K562 (cell line): ENCODE measurements at places on chromosomes 12 and 14.

DNA sequence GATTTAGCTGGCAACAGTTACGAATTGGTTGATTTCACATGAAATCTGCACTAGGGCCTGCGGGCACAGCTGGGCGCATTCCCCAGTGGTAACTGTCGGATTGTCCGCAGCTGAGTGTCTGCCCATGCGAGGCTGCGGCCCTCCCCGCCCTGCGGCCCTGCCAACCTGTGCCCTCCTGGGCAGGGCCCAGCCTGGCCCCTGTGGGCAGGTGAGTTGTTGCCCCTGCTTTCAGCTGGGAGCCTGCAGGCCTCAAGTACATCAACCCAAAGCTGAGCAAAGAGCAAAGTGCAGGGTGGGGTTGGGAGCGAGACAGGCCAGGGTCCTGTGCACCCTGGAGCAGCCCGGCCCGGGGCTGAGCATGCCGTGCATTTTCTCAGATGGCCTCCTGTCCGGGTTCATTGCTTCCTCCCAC is 89.1 kb downstream of the ADGRD1 start:
- no peak overlapping the region for H3K27ac ChIP-seq
- DNase-seq: no peak
- no peak overlapping the region for H3K4me3 ChIP-seq

GRCh38 chr14:89484051-89484844 is 67.2 kb upstream of the FOXN3 start:
- H3K4me1 ChIP-seq: no peaks in the 10 kb centered on the region; the same call in 1 of the 2 replicates
- DNase-seq: no peak
- no peak overlapping the region for H3K4me3 ChIP-seq
- no peaks in the 10 kb centered on the region for H3K36me3 ChIP-seq

GRCh38 chr14:87013583-87013982 is 979.4 kb downstream of the GALC start:
- H3K27ac ChIP-seq: no peak overlapping the region
- H3K36me3 ChIP-seq: no peaks in the 10 kb centered on the region
- H3K27me3 ChIP-seq: no peaks in the 10 kb centered on the region
- no peak for DNase-seq
- no peaks in the 10 kb centered on the region for H3K4me1 ChIP-seq

GRCh38 chr12:57753756-57754337 is 1.1 kb upstream of the MARCHF9 start:
- H3K27ac ChIP-seq: peak overlapping the region; percentile 71
- no peaks in the 10 kb centered on the region for H3K27me3 ChIP-seq
- H3K4me1 ChIP-seq: peaks cover 39% of the 10 kb centered on the region
- 0 out of 2 replicates have a peak overlapping the region, but pooled peaks have one; percentile 9 for H3K4me3 ChIP-seq

- no peaks in the 10 kb centered on the region for H3K27me3 ChIP-seq
- peak overlapping the region; percentile 38; the same call in 2 of the 3 replicates for H3K27ac ChIP-seq
- peaks cover 42% of the 10 kb centered on the region for H3K4me1 ChIP-seq
- peaks cover 5% of the 10 kb centered on the region; the same call in 1 of the 3 replicates for H3K36me3 ChIP-seq
- DNase-seq: peak; percentile 66
- H3K4me3 ChIP-seq: no peak overlapping the region
These were observed 1.9 kb upstream of the DYNC1H1 start for GRCh38 chr14:101962503-101962874.

DNA sequence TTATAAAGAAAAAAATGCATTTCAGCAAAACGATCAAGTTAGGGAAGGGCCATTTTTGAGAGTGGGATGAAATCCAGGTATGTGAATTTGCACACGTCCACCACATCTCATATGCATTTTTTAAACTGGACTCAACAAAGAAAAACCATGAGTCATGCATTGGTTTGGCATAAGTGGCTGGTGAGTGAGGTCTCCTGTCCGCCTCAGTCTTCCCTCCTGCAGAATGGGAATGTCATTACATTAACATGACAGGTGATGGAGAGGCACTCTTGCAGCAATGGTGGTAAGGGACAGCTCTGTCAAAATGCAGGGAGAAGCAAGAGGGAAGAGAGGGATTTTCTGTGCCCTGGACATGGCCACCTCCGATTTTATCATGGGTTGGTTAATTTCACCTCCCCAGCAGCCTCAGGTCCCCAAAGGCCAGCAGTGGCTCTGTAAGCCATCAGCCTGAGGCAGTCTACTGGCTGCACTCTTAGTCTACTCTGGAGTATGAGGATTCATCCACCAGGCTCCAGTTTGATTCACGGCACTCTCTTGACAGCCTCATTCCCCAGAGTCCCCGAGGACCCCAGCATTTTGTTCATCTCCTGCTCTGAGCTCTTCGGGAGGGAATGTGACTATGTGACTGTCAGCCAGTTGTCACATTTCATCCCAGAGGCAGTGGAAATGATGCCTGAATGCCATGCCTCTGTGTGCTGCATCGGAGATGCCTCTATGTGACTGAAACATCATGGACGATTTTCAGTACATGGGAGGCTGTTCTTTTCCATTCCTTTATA is 17.1 kb upstream of the PWP1 start:
- peaks cover 30% of the 10 kb centered on the region for H3K27me3 ChIP-seq
- no peaks in the 10 kb centered on the region for H3K4me1 ChIP-seq
- no peaks in the 10 kb centered on the region for H3K36me3 ChIP-seq
- H3K4me3 ChIP-seq: no peak overlapping the region
- H3K27ac ChIP-seq: no peak overlapping the region
- DNase-seq: no peak

GRCh38 chr12:6273541-6274230 is 36.8 kb upstream of the PLEKHG6 start:
- DNase-seq: no peak
- H3K4me1 ChIP-seq: peaks cover 10% of the 10 kb centered on the region; the same call in 2 of the 3 replicates
- H3K27me3 ChIP-seq: no peaks in the 10 kb centered on the region; the same call in 1 of the 2 replicates
- no peaks in the 10 kb centered on the region for H3K36me3 ChIP-seq

DNA sequence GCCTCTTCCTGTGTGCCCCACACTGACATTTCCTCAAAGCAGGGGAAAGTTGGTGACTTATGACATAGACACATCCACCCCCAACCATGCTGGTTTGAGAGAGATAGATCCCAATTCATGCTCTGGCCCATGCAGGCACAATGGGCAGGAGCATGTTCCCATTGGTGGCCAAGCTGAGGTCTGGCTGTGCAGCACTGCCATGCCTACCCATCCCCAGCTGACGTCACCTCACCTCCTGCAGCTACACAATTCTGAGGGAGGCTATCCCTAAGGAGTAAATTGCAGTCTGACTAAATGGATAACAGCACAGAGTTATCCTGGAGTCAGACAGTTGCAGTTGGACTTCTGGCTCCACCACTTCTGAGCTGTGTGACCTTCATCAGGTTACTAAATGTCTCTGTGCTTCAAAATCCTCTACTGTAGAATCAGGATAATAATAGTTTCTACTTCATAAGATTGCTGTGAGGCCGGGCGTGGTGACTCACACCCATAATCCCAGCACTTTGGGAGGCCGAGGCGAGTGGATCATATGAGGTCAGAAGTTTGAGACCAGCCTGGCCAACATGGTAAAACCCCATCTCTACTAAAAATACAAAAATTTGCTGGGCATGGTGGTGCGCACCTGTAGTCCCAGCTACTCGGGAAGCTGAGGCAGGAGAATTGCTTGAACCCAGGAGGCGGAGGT is 323.9 kb downstream of the BCL11B start:
- no peaks in the 10 kb centered on the region for H3K27me3 ChIP-seq
- H3K4me1 ChIP-seq: no peaks in the 10 kb centered on the region
- no peak for DNase-seq
- H3K27ac ChIP-seq: no peak overlapping the region

- H3K27me3 ChIP-seq: no peaks in the 10 kb centered on the region
- no peak overlapping the region for H3K27ac ChIP-seq
- H3K36me3 ChIP-seq: no peaks in the 10 kb centered on the region
- no peak for DNase-seq
These were observed 262.5 kb upstream of the CAND1 start for GRCh38 chr12:67006610-67007009.

GRCh38 chr14:20440882-20441281 is 4.9 kb upstream of the KLHL33 start:
- no peak overlapping the region for H3K4me3 ChIP-seq
- H3K36me3 ChIP-seq: peaks cover 5% of the 10 kb centered on the region; the same call in 1 of the 3 replicates
- H3K4me1 ChIP-seq: no peaks in the 10 kb centered on the region; the same call in 1 of the 2 replicates
- no peaks in the 10 kb centered on the region for H3K27me3 ChIP-seq

DNA sequence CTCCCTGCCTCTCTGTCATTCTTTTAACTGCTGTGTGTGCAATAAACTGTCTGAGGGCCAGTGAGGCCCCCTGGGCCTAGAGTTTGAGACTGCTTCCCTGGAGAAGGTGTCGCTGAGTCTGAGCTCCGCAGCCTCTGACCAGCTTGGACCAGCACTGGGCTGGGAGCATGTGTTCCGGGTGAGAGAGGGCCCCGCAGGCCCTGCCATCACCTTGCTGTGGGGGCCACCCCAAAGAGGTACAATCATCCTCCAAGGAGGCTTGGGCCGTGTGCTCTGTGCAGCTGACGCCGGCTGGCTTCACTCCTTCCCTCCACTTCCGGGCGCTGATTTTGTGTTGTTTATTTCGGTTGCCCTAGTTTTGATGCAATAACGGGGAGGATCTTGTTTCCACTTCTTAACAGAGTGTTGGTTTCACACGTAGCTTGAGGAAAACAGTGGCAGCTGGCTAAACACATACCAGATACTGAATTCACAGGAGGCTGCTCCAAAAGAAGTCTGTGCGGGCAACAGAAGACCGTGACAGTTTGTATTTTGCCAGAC is 121.6 kb downstream of the TMEM132C start:
- no peak overlapping the region for H3K4me3 ChIP-seq
- no peak for DNase-seq
- H3K36me3 ChIP-seq: no peaks in the 10 kb centered on the region
- H3K4me1 ChIP-seq: no peaks in the 10 kb centered on the region

GRCh38 chr12:82593901-82594396 is 92.8 kb upstream of the TMTC2 start:
- no peaks in the 10 kb centered on the region for H3K27me3 ChIP-seq
- H3K4me3 ChIP-seq: no peak overlapping the region
- H3K4me1 ChIP-seq: no peaks in the 10 kb centered on the region
- H3K36me3 ChIP-seq: no peaks in the 10 kb centered on the region

GRCh38 chr12:65520658-65521057 is 242.2 kb downstream of the MSRB3 start:
- no peaks in the 10 kb centered on the region for H3K27me3 ChIP-seq
- H3K36me3 ChIP-seq: no peaks in the 10 kb centered on the region
- no peak overlapping the region for H3K27ac ChIP-seq
- no peaks in the 10 kb centered on the region for H3K4me1 ChIP-seq
- no peak overlapping the region for H3K4me3 ChIP-seq

- DNase-seq: no peak
- no peak overlapping the region for H3K4me3 ChIP-seq
- no peak overlapping the region for H3K27ac ChIP-seq
These were observed 12.6 kb upstream of the LGALS3 start for GRCh38 chr14:55116246-55117030.

DNA sequence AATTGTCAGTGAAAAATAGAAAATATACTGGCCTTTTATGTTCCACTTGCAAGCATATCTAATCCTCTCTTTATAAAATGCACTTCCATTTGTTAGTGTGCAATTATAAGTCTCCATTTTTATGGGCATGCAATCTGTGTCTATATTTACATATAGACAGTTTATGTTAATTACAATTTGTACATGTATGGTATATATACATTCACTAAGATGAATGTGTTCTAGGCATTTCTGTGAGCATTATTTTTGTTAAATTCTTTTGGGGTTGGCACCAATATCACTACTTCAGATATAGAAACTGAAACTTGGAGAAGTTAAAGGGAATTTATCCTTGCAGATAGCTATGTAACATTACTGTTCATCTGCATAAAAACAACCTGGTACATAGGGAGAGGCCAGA is 470.8 kb upstream of the LMO3 start:
- H3K27ac ChIP-seq: no peak overlapping the region
- DNase-seq: no peak
- no peaks in the 10 kb centered on the region for H3K27me3 ChIP-seq
- H3K4me3 ChIP-seq: no peak overlapping the region
- H3K4me1 ChIP-seq: no peaks in the 10 kb centered on the region

DNA sequence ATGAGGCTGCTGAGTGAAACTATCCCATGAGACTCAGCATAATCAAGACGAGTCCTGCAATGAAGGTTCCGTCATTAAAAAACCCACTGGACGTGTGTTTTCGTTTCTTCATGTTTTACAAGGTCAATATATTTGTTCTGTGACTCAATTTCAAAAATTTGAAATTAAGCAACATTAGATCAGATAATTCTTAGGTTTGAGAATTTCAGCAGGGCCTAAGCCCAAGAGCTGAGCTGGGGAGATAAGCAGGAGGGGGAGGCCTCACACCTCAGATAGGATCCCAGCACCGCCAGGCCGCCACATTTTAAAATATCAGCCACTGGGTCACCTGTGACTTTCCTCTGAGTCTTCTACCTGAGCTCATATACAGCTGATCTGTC is 13.3 kb downstream of the STX2 start:
- peaks cover 56% of the 10 kb centered on the region for H3K36me3 ChIP-seq
- peaks cover 37% of the 10 kb centered on the region for H3K4me1 ChIP-seq
- no peak overlapping the region for H3K4me3 ChIP-seq
- DNase-seq: peak; percentile 76

DNA sequence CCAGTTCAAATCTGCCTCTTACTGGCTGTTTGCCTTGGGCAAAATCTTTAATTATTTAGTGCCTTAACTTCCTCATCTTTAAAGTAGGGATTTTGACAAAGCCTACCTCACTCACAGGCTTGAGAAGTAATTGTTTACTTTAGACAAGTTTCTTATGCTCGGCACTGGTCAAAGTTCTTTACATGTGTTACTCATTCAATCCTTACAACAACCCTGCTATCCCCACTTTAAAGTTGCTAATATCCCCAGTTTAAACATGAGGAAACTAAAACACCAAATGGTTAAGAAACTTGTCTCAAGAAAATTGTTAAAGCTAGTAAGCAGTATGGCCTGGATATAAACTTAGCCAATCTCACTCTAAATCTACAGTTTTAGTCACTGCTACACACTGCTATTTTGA is 204.0 kb upstream of the AVPR1A start:
- H3K36me3 ChIP-seq: no peaks in the 10 kb centered on the region
- no peaks in the 10 kb centered on the region for H3K4me1 ChIP-seq
- no peak overlapping the region for H3K27ac ChIP-seq
- H3K4me3 ChIP-seq: no peak overlapping the region
- DNase-seq: no peak

- H3K4me1 ChIP-seq: no peaks in the 10 kb centered on the region
- H3K36me3 ChIP-seq: no peaks in the 10 kb centered on the region
- peaks cover 20% of the 10 kb centered on the region for H3K27me3 ChIP-seq
- no peak overlapping the region for H3K27ac ChIP-seq
- no peak overlapping the region for H3K4me3 ChIP-seq
These were observed 30.7 kb downstream of the TMEM229B start for GRCh38 chr14:67457782-67458181.

GRCh38 chr14:31657917-31658316 is 96.7 kb downstream of the NUBPL start:
- no peak overlapping the region for H3K27ac ChIP-seq
- H3K36me3 ChIP-seq: no peaks in the 10 kb centered on the region
- H3K4me3 ChIP-seq: no peak overlapping the region
- DNase-seq: no peak
- H3K4me1 ChIP-seq: no peaks in the 10 kb centered on the region

DNA sequence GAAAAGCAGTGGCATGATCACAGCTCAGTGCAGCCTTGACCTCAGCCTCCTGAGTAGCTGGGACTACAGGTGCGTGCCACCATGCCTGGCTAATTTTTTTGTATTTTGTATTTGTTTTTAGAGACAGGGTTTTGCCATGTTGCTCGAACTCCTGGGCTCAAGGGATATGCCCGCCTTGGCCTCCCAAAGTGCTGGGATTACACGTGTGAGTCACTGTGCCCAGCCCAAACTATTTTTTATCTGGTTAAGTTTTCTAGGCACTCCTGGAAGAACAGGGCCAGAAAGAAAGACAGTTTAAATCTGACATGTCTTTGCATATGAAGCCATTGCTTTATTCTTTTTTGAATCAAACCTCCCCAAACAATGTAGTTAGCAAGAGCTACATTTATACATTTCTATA is 27.5 kb upstream of the PTGR2 start:
- DNase-seq: no peak
- H3K27ac ChIP-seq: no peak overlapping the region
- no peaks in the 10 kb centered on the region for H3K36me3 ChIP-seq

GRCh38 chr12:117313926-117314325 is 47.5 kb downstream of the NOS1 start:
- no peak for DNase-seq
- H3K4me3 ChIP-seq: no peak overlapping the region
- H3K27ac ChIP-seq: no peak overlapping the region
